ENCODE measurements at places on chromosomes 7 and 10. TPM values are rescaled to one million over a fixed set of nuclear protein-coding genes. Genes with fewer than 3 reads are reported as not detected.

Gene BTBD16
- 5.0 TPM for total RNA-seq

Gene SLC16A12
- total RNA-seq, result not detected

Gene CFAP69
- total RNA-seq, result 2.7 TPM

Gene POLR2J2
- 0.22 TPM for total RNA-seq

DNA sequence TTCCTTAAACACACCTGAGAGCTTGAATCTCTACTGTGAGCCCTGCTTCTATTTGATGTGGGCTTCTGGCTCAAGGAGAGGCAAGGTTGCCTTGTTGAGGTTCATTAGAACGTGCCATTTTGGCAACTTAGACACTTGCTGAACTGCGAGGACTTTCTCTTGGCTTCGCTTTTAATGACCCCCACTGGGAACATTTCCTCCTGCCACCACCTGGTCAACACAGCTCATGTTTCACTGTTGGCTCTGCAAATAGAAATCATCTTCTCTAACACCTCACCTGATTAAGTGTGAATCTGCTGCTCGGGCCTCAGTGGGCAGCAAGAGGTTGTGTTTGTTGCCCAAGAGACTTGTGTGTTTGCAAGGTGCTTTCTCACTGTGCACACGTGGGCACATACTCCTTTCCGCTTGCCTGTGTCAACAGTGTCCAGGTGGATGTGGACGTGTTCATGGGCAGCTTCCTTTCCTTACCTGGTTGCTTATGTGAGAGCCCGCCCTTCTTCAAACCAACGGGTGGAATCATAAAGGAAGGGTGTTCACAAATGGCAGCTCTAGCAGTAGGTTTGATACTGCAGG is 147.0 kb downstream of the NRP1 start:
- DNase-seq, result no peak

DNA sequence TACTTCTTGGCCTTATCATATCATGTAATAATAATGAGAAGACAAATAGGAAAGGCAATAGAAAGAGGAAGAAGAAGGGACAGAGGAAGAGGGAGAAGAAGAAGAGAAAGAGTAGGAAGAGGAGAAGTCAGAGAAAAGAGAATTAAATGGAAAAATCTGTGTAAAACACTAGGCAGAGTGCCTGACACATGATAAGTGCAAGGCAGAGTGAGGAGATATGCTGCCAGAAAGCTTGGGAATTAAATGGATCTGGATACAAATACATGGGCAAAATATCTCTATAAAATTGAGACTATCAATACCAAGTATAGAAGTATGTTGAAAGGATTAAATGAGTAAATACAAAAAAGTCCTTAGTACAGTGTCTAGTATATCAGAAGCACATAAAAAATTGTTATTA is 124.8 kb downstream of the CACNA2D1 start:
- DNase-seq, result no peak

GRCh38 chr7:150848561-150849115 is 3.7 kb upstream of the AOC1 start:
- no peak for DNase-seq

Gene CPN1
- 8.1 TPM for total RNA-seq

DNA sequence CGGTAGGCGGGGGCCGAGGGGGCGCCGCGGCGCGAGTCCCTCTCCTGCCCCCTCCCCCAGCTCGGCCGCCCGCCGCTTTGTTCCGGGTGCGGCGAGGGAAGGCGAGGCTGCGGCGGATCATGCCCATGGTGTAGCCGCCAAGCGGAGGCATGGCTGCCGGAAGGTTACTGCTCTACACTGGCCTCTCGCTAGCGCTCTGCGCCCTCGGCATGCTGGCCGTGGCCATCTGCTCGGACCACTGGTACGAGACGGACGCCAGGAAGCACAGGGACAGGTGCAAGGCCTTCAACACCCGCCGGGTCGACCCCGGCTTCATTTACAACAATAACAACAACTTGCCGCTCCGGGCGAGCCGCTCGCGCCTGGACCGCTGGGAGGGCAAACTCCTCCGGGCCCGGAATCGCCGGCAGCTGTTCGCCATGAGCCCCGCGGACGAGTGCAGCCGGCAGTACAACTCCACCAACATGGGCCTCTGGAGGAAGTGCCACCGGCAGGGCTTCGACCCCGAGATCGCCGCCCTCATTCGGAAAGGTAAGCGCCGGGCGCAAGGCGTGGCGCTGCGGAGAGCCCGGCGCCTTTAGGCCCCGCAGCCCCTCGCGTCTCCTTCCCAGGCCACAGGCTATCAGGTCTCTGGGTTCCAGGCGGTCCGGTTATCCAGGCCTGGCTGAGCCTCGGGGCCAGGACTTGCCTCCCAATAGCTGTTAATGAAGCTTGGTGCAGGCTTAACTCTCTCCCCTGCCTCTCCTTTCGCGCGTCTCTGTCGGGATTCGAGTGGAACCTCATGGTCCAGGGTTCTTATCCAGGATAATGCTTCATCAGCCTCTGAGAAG is 513 bp downstream of the TMEM178B start:
- no peak for DNase-seq

DNA sequence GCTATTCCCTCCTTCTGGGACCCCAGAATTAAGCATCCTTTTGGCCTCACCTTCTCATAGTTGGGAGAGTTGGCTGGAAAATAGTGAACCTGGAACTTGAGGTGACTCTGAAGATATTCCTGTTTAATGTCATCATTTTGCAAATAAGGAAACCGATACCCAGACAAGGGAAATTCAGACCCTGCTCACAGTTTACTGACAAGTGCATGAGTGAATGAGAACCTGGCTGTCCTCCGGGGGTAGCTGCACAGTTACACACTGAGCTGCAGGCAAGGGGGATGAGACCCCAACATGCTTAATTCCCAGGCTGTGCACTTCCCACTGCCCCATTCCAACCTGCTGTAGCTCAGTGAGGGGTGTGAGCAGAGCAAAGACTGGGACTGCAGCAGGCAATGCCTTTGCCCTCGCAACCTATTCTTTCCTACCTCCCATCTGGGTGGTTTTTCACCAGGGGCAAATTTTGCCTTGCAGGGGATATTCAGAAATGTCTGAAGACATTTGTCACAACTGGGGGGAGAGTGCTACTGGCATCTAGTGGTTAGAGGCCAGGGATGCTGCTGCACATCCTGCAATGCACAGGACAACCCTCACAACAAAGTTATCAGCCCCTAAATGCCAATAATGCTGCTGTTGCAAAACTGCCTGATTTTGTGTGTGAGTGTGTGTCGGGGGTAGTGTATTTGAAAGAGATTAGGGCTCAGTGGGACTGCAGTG is 136.2 kb downstream of the SORCS3 start:
- DNase-seq, result no peak

DNA sequence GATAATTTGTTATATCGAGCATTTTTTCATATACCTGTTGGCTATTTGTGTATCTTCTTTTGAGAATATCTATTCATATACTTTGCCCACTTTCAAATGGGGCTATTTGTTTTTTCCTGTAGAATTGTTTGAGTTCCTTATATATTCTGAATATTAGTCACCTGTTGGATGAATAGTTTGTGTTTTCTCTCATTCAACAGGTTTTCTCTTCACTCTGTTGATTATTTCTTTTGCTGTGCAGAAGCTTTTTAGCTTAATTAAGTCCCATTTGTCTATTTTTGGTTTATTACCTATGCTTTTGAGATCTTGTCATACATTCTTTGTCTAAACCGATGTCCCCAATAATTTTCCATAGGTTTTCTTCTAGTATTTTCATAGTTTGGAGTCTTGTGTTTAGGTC is 65.3 kb downstream of the VTI1A start:
- no peak for DNase-seq

DNA sequence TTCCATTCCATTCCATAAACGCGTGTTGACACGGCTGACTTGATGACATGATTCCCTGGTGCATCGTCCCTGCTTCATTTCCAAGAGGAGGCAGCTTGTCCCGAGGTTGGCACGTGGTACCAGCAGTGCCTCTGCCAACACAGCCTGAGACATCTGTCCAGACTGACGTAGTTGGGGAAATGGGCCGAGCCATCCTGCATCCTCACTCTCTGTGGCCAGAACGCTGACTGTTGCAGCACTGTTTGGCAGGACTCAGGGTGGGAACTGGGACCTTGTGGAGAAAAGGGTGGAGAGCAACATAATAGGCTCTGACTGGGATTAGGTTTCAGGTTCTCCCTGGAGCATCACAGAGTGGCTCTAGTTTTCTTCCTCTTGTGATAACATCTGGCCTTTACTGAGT is 118.6 kb upstream of the BTBD16 start:
- DNase-seq, result no peak

GRCh38 chr10:85916286-85916685 is 450.3 kb downstream of the GRID1 start:
- no peak for DNase-seq

Gene C10orf67
- total RNA-seq, result not detected

DNA sequence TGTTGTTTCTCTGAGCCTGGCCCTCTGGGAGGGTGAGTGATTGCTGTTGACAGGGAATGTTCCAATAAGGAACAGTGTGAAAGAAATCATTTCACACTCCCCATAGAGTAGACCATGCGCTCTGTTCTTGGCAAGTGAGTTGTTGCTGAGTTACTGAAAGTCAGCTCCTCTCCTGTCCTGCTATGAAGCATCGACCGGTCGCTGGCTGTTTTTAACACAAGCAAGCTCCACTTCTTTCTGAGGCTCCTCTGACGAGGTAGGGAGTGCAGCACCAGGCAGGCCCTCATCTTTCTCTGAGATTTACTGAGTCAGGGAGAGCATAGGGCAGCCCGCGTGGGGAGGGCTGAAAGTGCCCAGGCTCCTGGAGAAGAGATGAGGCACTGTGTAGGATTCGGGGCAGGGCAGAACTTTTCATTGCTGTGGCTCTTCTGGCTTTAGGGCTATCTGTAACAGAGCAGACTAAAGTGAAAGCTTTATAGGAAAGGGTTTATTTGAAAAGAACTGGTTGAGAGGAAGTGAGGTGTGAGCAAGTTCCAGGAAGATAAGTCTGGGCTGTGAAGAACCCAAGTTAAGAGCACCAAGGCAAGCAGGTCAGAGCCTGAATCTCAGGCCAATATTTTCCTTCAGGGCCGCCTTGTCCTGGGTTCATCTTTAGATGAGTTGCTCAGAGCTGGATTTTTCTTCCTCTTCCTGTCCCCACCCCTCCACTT is 332.2 kb downstream of the CCSER2 start:
- DNase-seq, result no peak

Gene LAMTOR4
- total RNA-seq, result 120 TPM

GRCh38 chr10:124384172-124384571 is 34.6 kb downstream of the OAT start:
- no peak for DNase-seq

GRCh38 chr10:47379901-47380300 is 4.2 kb downstream of the ZNF488 start:
- no peak for DNase-seq

Gene ELAPOR2
- total RNA-seq, result 10.3 TPM

Gene PROSER2
- 6.7 TPM for total RNA-seq

GRCh38 chr7:101985057-101985902 is 167.9 kb downstream of the CUX1 start:
- DNase-seq, result no peak

GRCh38 chr7:112594397-112594796 is 113.6 kb downstream of the LSMEM1 start:
- DNase-seq, result no peak

Gene NPFFR1
- total RNA-seq, result not detected

GRCh38 chr7:27339478-27339877 is 96.9 kb downstream of the EVX1 start:
- no peak for DNase-seq

Gene ITGA8
- total RNA-seq, result not detected

Gene DKK1
- 262 TPM for total RNA-seq

- no peak for DNase-seq
These were observed 79.6 kb downstream of the FAM204A start for GRCh38 chr10:118262538-118262937.

DNA sequence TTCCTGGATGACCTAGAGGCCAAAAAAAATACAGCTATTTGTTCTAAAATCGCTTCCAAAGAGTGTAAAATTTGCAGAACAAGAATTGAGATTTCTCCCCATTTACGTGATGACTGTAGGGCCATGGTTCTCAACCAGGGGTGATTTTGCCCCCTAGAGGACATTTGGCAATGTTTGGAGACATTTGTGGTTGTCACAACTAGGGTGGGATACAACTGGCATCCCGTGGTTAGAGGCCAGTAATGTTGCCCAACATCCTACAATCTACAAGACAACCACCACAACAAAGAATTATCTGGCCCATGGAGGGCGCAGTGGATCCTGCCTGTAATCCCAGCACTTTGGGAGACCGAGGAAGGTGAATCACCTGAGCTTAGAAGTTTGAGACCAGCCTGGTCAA is 22.8 kb upstream of the MALSU1 start:
- peak; percentile 38 for DNase-seq

- no peak for DNase-seq
These were observed 36.4 kb downstream of the GDI2 start for GRCh38 chr10:5776881-5777197.

DNA sequence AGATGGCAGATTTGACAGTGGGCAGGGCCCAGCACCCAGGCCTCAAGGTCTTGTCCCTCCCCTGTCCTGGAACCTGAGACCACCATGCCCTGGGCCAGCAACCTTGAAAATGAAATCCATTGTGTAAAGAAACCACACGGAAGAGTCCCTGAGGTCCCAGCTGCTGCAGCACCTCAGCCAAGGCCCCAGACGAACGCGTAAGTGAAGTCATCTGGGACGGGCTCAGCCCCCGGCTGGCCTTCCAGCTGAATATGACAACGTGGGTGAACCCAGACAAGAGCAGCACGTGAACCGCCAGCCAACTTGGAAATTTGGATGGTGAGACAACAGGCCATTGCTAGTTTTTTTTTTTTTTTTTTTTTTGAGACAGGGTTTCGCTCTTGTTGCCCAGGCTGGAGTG is 70.3 kb downstream of the CYTH3 start:
- DNase-seq, result no peak

Gene TACC2
- total RNA-seq, result 11.8 TPM

DNA sequence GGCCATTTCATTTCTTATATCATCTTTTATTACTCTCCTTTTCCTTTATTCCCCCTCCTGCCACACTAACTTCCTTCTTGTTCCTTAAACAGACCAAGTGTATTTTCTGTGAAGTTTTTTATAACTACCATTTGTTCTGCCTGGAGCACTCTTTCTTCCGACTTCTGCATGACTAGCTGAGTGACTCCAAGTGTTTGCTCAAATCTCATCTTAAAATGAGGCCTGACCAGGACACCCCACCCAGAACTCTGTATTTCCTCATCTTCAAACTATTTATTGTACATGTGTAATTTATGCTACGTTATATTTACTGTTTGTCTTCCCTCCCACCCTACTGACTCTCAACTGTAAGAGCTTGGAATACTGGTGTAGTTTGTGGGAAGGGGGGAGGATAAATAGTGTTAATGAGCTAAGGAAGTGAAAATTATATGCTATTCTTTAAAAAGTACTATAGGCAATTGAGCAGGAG is 3.2 kb downstream of the MINDY3 start:
- DNase-seq, result no peak

DNA sequence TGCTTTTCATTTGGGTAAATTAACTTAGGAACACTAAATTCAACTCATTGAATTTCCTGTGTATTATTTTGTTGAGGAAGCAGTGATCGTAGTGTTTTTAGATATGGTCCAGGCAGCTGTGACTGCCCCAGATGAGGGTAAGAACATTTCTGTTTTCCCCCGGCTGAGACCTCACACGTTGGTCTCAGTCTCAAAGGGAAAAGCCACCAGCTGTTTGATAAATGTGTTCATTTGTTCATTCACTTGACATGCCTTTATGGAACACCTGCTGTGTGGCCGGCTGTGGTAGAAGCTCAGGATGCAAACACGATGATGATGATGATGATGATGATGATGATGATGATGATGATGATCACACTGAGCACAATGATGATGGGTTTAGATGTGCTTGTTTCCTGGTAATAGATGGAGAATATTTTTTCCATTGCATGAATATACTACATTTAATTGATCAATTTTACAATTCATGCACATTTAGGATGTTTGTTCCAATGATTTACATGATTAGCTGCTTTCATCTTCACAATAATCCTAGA is 125.6 kb upstream of the ZNF32 start:
- no peak for DNase-seq

Gene SPDYE5
- not detected for total RNA-seq
